ENCODE measurements at places on chromosomes 3 and 15.
A peak's percentile ranks its signal among the peaks of the same experiment; 100 is the strongest.

DNA sequence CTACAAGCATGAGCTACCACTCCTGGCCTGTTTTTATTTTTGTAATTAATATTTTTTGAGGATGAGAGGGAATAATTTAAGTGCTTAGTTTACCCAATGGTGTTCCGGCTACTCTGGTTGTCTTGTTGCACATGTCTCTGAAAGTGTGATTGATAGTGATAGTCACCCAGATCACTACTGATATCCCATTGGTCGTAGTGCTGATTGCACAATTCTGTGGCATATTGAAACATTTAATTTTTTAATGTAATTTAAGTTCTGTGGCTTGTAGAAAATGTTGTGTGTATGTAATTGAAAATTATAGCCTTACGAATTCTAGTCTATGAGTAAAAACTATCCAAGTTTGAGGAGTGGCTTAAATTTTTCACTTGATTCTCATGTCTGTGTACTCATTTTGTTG is 11.9 kb downstream of the ARIH2 start:
- no peak for DNase-seq

DNA sequence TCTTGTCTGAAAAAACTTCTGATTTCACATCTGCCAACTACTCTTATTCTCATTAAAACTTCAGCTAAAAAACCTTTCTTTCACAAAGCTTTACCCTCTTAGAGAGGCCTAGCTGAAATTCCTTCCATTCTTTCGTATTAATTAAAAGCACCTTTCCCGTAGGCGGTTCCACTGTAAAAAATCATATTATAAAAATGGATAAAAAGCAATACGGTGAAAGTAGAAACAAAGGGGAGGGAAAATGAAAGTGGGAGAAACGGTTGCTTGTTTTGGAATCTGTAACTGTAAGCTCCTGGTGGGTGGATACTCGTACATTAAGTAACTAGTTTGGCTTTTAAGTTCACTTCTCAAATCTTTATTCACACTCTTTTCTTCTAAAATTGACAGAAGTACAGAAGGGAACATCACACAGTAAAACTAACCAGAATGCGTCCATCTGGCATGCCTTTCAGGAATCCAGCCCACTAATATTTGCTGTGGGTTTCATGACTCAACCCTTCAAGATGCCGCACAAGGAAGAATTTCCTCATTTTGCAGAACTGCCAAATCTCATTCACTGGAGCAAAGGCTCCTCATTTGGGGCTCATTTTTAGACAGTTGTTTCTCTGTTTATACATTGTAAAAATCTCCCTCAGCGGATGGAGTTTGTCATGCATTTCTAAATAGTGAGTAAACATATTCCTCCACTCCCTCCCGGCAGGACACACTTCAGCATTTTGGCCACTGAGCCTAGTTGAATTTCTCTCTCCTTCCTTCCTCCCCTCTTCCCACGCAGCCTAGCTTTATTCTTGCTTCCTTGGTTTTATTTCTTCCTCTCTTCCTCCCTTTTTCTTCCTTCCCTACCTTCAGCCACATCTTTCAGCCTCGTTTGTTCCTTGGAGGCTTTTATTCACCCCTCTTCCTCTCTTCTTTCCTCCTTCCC is 419.5 kb upstream of the NAALADL2 start:
- DNase-seq, result peak; percentile 7

GRCh38 chr15:62769604-62770003 is 272.9 kb upstream of the TPM1 start:
- no peak for DNase-seq

DNA sequence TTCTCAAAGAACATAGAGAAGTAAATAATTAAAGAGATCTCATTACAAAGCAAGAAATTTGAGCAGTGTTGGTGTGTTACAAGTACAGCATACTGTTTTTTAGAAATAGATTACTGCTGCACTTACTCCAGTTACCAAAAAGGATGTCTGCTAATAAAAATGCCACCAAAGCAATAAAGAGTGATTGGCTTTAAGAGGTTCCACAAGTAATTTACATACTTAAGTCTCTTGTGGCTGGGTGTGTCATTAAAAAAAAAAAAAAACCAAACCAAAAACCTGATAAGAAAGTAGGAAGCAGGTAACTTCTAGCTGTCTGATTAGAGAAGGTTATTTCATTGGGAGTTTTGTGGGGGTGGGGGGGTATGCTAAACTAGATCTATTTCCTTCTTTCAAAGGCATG is 15.2 kb downstream of the RAB11A start:
- DNase-seq, result no peak

DNA sequence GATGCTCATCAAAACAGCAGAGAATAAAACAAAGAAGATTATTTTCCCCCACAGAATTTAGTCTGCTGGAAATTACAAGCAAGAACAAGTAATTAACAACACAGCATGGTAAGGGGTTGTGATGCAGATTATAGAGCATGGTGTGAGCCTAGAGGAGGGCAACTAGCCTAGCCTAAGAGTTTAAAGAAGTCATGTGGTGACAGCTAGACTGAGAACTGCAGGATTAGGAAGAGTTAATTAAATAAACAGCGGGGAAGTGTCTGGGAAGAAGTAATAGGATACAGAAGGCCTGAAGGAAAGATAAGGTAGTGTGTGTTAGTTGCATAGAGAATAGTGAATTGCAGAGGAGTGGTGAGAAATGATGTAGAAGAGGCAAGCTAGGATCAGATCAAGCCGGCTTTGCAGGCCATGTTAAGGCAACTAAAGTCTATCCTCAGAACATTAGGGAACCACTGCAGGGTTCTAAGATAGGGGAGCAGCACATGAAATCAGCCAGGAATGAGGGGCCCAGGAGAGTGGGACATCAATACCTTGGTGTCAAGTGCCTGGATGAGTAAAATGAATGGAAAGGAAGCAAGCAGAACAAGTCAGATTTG is 11.9 kb upstream of the PKM start:
- no peak for DNase-seq

GRCh38 chr15:81338170-81339007 is 14.4 kb upstream of the STARD5 start:
- no peak for DNase-seq

- DNase-seq, result no peak
Measured at GRCh38 chr3:140603766-140604165, 74.1 kb upstream of the TRIM42 start.

- DNase-seq, result no peak
Measured at GRCh38 chr3:192212979-192213378, 514.4 kb downstream of the FGF12 start.

DNA sequence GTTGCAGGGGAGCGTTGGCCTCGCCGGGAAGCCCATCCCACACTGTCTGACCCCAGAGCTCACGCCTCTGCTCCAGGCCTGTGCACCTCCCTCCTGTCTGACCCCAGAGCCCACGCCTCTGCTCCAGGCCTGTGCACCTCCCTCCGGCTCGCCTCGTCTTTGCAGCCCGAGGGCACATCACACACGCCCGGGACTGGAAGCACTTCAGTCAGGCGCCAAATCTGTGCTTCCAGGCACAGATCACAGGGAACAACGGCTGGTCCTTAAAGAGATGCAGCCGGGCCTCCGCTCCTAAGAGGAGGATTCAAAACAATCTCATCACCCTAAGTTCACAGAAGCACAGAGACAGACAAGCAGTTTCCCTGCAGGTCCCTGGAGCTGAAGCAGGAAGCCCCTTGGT is 103.0 kb upstream of the RPL32 start:
- DNase-seq, result no peak

GRCh38 chr3:171427771-171428320 is 32.4 kb downstream of the TNIK start:
- DNase-seq, result no peak

DNA sequence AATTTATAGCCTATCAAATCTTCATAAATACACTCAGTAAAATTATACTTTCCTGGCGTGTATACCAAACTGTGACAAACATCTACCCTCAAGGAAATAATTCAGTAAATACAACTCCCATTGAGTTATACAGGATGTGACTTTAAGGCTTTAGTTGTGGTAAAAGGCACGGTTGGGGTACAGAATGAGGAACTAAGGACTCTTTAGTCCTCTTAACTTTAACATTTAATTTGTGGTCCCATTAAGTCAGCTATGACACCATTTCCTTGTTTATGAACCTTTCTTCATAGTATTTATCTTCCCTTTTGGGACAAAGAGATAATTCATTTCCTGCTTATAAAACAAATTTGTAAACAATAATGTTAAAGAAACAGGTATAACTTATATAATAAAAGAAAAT is 30.2 kb downstream of the IFT80 start:
- DNase-seq, result peak; percentile 5

GRCh38 chr15:51874751-51875644 is 45.5 kb downstream of the TMOD3 start:
- no peak for DNase-seq

DNA sequence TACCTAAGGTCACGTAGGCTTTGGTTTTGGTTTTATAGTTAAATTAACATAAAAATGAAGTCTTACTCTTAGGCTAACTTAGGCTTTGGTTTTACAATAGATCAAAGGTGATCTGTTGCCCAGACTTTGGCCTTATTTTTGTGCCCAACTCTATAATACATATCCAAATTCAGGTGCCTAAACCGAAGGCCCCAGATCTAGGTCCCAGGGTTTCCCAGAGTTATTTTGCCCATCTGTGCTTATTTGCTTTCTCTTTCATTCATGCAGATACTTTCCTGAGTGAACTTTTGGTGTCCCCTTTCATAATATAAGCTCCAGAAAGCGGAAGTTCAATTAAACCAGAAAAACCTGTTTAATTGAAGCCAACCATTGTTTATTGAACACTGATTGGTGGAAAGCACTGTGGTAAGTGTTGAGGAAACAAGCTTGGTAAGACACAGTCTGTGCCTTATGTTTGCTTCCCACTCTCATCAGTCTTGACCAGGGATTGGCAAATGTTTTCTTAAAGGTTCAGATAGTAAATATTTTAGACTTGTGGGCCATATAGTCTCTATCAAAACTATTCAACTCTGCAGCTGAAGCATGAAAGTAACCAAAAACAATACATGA is 209.7 kb downstream of the WDR72 start:
- DNase-seq, result no peak

DNA sequence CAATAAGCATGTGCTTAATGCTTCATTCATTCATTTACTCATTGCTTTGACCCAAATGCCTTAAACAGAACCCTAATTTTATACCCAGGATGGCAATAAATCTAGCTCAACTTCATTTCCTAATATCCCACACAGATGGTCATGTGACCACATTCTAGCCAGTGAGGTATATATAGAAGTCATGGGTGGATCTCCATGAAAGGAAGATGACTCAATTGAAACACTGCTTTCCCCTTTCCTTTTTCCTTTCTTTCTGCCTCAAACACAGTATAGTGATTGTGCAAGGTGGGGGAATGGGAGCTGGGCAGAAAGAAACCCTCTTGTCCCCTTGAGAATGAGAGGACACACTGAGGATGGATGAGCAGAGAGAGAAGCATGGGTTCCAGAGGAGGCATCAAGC is 183.5 kb upstream of the PRICKLE2 start:
- DNase-seq, result no peak

- DNase-seq, result no peak
Measured at GRCh38 chr3:107523289-107523538, 452 bp downstream of the BBX start.

- DNase-seq, result peak; percentile 47
Measured at GRCh38 chr3:33008282-33008681, 56.8 kb downstream of the CCR4 start.

- no peak for DNase-seq
Measured at GRCh38 chr3:179438841-179439240, 12.4 kb downstream of the GNB4 start.

DNA sequence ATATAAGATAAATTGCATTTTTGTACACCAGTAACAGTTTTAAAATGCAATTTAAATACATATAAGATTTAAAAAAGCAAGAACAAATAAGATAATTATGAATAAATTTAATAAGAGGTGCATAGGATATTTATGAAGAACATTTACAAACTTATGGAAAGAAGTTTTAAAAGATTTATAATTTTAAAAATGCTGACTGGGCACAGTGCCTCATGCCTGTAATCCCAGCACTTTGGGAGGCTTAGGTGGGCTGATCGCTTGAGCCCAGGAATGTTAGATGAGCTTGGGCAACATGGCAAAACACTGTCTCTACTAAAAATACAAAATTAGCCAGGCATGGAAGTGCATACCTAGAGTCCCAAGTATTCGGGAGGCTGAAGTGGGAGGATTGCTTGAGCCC is 37.8 kb downstream of the EOMES start:
- DNase-seq, result no peak

DNA sequence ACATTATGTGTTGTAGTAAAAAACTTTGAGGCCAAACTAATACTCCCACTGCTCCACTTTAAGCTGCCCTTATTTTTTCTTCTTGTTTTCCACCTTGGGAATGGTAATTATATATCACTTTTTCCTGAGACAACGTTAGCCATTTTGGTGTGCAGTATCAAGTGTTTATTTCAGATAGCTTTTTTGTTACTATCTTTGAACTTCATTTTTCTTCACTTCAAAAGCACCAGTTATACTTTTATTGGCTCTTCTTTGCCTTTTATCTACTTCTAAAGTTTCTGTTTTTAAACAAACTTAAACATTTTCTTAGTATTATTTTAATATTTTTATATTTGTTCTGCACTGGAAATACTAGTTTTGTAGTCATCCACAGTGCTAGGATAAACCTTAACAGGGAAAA is 6.5 kb downstream of the TOPAZ1 start:
- DNase-seq, result no peak

- DNase-seq, result no peak
Measured at GRCh38 chr3:59386165-59386564, 336.3 kb upstream of the CFAP20DC start.

GRCh38 chr15:76776969-76777368 is 128.2 kb downstream of the SCAPER start:
- no peak for DNase-seq

- no peak for DNase-seq
Measured at GRCh38 chr15:51299187-51300015, 39.0 kb downstream of the CYP19A1 start.

DNA sequence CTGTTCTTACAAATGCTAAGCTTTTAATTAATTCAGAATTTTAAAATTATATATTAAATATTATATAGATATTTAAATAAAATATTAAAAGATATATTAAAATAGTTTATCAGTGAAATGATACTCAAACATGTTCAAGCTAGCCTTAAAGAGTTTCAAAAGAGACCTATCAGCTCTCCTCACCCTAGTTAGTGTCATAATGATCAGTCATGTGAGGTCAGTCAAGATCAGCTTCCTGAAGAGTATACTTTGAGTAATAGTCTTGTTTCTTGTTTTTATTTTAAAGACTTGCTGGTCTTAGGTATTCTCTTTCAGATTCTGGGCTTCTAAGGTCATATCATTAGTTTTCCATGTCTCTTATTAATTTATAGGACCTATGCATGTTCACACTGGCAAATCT is 14.5 kb downstream of the EXOG start:
- DNase-seq, result no peak

GRCh38 chr3:184795522-184796190 is 16.3 kb upstream of the VPS8 start:
- no peak for DNase-seq

DNA sequence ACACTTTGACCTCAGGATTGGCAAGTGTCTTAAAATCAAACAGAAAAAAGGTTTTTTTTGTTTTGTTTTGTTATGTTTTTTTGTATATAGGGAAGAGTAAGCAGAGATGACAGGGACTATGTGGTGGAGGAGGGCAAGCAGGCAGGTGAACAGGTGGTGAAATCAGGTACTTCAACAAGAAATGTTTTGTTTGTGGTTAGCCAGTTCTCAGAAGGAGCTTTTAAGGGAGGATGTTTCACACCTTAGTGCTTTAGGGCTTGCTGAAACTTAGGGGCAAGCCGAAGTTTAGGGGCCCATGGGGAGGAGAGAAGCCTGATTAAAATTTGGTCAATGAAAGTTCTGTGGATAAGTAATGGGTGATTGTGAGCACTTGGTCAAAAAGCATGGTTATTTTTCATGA is 370.7 kb upstream of the SLCO3A1 start:
- DNase-seq, result peak; percentile 8
